CD4-positive, alpha-beta T cell treated with Interleukin-17A for 4 hours (primary cell): ENCODE measurements at places on chromosomes 6 and 20.

GRCh38 chr6:139133262-139134063, 1.4 kb upstream of the HECA start:
- no peak for DNase-seq

DNA sequence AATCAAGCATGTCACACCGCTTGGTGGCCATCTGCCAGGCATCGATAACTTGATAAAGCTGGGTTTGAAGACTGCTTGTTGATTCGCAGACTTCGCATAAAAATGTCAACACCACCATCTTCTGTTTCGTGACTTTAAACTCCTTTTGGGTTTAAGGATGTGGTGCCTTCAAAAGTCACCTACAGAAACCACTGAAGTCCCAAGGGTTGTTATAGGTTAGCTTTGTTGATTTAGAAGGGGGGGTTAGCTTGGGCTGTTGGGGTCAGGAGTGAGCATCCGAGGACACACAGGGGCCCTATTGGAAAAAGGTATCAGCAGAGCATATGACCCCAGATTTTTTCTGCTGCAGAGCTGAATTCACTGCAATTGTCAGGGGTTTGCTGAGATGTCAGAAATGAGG, 76.7 kb upstream of the SSTR4 start:
- DNase-seq = no peak

- no peak for DNase-seq
These were observed 12.6 kb downstream of the CENPW start for GRCh38 chr6:126352514-126352913.

- DNase-seq = peak; percentile 52
These were observed 198.5 kb downstream of the HIVEP2 start for GRCh38 chr6:142746524-142746923.

DNA sequence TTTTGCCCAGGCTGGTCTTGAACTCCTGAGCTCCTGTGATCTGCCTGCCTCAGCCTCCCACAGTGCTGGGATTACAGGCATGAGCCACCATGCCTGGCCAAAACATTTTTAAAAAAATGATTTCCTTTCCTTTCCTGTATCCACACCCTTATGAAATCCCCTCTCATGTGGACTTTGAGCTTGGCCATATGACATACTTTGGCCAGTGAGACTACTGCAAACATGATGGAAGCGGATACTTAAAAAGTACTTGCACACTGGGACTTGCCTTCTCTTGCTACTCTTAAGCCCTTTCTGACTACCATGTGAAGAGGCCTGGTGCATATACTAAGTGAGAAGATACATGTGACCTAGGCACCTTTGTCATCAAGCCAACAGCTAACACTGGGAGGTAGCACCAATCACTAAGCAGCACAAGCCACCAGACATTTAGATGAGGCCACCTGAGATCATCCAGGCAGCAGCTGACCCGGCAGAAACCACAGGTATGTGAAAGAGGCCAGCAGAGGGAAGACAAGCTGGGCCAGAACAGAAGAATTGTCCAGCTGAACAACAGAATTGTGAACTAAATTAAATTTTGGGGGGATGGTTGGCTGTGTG, 78.5 kb upstream of the HDAC2 start:
- no peak for DNase-seq

DNA sequence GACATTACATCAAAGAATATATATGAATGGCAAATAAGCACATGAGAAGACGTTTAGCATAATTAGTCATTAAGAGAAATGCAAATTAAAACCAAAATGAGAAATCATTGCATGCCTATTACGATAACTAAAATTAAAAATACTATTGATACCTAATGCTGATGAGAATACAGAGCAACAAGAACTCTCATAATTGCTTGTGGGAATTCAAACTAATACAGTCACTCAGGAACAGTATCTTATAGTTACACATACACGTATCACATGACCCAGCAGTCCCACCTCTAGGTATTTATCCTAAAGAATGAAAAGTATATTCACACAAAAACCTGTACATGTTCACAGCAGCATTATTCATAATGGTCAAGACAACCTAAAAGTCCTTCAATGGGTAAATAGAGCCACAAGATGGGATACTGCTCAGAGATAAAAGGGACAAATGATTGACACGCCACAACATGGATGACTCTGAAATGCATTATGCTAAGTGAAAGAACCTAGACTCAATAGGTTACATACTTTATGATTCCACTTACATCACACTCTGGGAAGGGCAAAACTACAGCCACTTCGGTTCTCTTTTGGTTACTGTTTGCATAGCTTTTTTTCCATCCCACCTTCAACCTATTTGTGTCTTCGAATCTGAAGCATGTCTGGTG, 16.4 kb downstream of the CPXM1 start:
- no peak for DNase-seq

- no peak for DNase-seq
These were observed 118.6 kb upstream of the DOK5 start for GRCh38 chr20:54356801-54357200.

DNA sequence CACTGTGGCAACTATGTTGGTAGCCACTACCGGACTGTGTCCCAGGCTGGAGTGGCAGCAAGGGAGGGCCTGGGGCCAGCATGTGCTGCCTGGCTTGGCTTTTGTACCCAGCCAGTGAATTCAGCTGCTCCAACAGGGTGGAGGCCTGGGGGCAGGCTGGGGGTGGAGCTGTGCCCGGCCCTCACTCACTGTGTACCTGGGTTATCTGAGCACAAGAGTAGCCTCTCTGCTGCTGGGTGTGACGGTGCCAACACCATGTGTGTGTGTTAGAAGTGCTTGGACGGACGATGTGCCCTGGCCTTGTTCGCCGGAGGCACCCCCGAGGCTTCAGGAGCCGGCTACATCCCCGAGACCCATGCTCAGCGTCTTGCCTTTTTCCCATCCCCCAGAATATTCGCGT, 49.2 kb downstream of the EFCAB8 start:
- DNase-seq = no peak

- DNase-seq = peak; percentile 13
These were observed 653 bp downstream of the NAA20 start for GRCh38 chr20:20017844-20018185.

DNA sequence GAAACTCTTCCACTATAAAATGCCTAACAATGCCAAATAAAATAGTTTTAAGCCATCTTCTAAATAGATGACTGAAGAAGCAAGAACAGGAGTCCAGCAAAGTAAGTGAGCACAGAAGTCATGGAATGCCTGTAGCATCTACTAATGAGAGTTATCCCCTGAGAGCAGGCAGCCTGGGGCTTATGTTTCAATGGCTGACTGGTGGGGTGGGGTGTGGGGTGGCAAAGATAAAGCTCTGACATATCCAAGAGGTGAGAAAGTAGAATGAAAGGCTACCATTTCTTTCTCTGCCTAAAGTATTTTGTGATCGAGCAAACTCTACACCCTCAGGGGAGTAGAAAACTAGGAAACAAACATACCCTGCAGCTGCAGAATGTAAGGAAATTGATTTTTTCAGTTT, 348.8 kb downstream of the TFAP2B start:
- no peak for DNase-seq

GRCh38 chr6:136334853-136335252, 45.2 kb upstream of the BCLAF1 start:
- DNase-seq = no peak

DNA sequence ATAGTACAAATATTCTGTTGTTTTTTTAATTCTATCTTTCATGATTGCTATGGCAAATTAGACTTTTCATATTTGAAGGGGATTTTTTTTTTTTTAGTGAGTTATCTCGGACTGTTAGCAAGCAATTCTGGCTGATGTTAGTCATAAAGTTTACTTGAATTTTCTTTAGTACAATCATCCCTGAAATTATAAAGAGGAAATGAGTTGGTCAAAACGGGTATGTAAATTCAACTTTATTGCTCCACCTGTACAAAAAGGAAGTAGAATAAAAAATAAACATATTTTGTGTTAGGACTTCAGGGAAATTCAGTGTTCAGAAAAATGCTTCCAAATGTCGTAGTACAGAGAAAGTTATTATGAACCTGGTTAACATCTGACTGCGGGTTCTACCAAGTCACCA, 40.3 kb downstream of the PPP1R14C start:
- DNase-seq = no peak

DNA sequence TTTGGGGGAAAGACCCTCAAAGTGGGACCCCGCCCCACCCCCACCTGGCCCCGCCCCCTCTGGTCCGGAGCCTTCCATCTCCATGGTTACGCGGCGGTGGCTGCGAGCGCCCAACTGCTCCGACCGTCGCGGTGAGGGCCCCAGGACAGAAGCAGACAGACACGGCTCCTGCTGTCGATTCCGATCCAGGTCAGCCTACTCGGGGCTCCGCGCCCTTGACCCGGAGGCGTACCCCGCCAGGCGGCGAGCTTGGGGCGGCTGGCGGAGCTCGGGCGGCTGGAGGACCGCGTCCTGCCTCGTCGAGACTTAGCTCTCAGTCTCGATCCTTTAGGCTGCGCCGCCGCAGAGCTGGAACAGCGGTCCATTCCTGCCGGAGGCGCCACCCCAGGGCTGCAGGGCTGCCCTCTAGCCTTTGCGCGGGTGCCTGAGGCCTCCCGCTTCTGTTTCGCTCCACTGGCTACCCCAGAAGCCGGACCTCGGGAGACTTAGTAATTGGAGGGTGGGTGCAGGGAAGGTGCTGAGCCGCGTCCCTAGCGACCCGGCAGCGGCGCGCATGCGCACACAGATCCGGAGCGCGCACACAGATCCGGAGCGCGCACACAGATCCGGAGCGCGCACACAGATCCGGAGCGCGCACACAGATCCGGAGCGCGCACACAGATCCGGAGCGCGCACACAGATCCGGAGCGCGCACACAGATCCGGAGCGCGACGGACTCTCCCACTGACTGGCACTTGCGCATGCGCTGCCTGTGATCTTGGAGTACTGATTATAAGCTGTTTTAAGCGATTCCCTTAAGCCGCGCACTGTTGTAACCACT, at the start of gene CFAP206:
Gene CFAP206 (plus strand): TSS at position 72 of the 820 bp plus-strand sequence. CDS start 1,868 bp downstream, outside the sequence.
- peak; percentile 85 for DNase-seq

DNA sequence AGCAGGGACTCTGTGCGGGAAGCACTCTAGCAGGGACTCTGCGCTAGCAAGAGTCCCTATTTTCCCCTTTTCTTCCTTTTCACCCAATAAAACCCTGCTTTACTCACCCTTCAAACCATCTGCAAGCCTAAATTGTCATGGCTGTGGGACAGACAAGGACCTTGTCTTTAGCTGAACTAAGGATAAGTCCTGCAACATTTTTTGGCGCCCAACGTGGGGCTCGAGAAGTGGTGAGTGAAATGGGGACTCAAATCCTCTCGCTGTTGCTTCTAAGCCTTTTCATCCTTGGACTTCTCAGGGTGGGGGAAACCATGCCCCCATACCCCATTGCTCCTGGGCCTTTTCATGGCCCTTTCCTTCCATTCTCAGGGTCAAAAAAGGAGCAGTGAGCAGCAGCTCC, 46.4 kb downstream of the IMPG1 start:
- no peak for DNase-seq

DNA sequence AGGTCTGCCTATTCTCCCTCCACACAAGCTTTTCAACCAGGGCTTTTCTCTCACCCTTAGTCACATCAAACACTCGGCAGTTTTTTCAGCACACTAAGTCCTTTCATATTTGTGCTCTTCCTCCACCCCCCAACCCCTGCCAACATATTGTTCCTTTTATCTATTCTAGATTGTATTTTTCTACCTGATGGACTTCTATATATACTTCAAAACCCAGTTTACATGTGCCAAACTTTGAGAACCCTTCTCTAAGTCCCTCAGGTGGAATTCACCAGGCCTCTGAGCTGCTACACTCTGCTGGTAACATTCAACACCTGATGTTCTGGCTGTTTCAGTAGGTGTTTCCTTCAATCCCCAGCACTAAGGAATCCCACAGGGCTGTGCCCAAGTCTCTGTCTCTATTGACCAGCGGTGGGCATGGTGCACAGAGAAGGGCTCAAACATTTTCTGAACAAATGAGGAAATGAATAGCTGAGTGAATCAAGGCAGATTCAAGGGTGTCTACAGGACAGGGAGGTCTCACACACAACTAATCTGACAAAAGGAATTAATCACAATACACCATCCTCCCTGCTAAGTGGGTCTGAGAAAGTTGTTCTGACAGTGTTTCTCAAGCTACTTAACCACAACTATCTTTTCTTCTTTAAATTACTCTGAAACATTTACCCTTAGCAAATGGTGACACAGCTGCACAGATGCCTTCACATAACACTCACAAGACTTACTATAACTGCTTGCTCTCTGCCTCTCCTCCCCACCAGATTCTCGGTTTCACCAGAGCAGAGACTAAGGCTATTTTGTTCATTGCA, 166.5 kb downstream of the TSHZ2 start:
- no peak for DNase-seq

- DNase-seq = peak; percentile 89
These were observed at the start of gene PCMTD2 for GRCh38 chr20:64255361-64256281. TSS of gene PCMTD2 (plus strand) at chr20:64255748. CDS start at chr20:64259966, 4,218 bp downstream.
